Upper lobe of right lung (tissue), 1 donor: ENCODE measurements at places on chromosomes 5 and 9.

- H3K4me1 ChIP-seq, result no peaks in the 10 kb centered on the region
- no peak for DNase-seq
- H3K4me3 ChIP-seq, result no peak overlapping the region
- H3K27me3 ChIP-seq, result no peaks in the 10 kb centered on the region
- H3K36me3 ChIP-seq, result no peaks in the 10 kb centered on the region
- no peak overlapping the region for H3K27ac ChIP-seq
These were observed 160.1 kb downstream of the ROR2 start for GRCh38 chr9:91789941-91790340.

GRCh38 chr9:82126256-82126655 lies 137.7 kb downstream of the SPATA31D1 start:
- no peak overlapping the region for H3K27ac ChIP-seq
- H3K4me3 ChIP-seq, result no peak overlapping the region
- no peaks in the 10 kb centered on the region for H3K4me1 ChIP-seq
- H3K27me3 ChIP-seq, result no peaks in the 10 kb centered on the region

- no peaks in the 10 kb centered on the region for H3K4me1 ChIP-seq
- H3K4me3 ChIP-seq, result no peak overlapping the region
- H3K36me3 ChIP-seq, result no peaks in the 10 kb centered on the region
- DNase-seq, result no peak
These were observed 72.2 kb downstream of the WDR41 start for GRCh38 chr5:77419644-77420582.

DNA sequence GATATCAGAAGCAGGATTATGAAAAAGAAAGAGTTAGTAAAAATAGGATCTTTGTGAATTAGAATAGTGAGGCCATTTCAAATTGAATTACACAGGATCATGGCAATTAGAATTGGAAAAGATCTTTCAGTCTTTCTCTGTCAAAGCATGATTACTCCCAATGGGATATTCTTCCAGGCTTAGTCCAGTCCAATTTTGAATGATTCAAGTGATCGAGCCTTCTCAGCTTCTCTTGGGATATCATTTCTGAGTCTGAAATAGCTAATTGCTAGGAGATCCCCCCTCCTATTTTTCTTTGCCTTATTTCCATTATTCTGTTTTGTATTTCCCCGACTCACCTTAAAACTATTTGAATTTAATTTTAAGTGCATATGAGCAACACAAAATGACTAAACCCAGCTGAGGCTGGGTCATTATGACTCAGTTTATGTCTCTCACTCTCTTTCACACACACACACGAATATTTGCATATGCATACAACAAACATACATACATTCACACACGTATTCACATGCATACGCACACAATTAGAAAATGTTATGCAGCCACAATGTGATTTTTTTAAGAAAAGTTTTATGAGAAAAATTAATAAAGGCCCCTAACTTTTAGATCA lies 34.8 kb upstream of the EFNA5 start:
- no peaks in the 10 kb centered on the region for H3K36me3 ChIP-seq
- H3K4me3 ChIP-seq, result no peak overlapping the region
- no peak for DNase-seq
- no peaks in the 10 kb centered on the region for H3K27me3 ChIP-seq

DNA sequence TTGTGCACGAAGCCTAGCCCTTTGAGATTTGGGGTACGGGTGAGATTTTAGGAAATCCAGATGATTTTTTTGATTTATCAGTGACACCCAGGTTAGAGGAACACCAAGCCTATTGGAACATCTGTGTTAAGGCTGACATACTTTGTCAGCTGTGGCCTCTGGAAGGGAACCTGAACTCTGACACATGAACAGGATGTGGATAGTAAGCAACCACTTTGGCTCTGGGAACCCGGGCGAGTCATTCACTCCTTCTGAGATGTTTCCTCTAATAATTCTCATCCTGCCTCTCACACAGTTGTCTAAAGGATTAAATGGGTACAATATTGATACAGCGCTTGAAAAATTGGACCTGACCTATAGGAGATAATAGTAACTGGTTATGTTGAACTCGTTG lies 67.8 kb downstream of the FGF1 start:
- no peaks in the 10 kb centered on the region for H3K36me3 ChIP-seq
- no peaks in the 10 kb centered on the region for H3K27me3 ChIP-seq
- no peak overlapping the region for H3K4me3 ChIP-seq
- DNase-seq, result no peak
- no peak overlapping the region for H3K27ac ChIP-seq

- no peak overlapping the region for H3K4me3 ChIP-seq
- DNase-seq, result no peak
- H3K27me3 ChIP-seq, result no peaks in the 10 kb centered on the region
- no peaks in the 10 kb centered on the region for H3K36me3 ChIP-seq
These were observed 207.5 kb downstream of the LRRC70 start for GRCh38 chr5:62786099-62786498.

- H3K36me3 ChIP-seq, result no peaks in the 10 kb centered on the region
- H3K4me3 ChIP-seq, result peak within 1 kb of the TSS; percentile 48
- peaks cover 24% of the 10 kb centered on the region for H3K4me1 ChIP-seq
- peak; percentile 95 for DNase-seq
- H3K27ac ChIP-seq, result peak within 1 kb of the TSS; percentile 25
These were observed at the start of gene ANKRD18A for GRCh38 chr9:38620483-38621433. Gene ANKRD18A, minus strand, starts transcription at chr9:38620596. Its CDS starts 311 bp downstream, at chr9:38620285.

DNA sequence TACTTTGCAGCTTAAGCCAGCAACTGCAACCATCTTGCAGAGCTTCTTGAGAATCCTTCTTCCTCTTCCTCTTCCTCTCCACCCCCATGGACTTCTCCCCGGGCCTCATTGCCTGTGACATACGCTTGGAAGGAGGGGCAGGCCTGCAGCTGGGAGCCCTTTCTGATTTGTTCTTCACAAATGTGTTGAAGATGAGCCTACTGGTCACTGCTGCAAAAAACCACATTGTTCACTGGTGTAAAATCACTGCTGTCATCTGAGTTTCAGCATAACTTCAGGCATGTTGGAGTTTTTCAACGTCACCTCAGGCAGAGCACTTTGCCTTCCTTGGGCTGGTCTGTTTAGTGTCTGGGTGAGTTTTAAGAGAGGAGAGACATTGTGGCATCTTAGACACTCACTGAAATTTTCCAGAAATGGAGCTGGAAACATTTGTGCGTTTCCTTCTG lies 7.9 kb downstream of the TJP2 start:
- no peaks in the 10 kb centered on the region for H3K36me3 ChIP-seq
- no peak overlapping the region for H3K4me3 ChIP-seq
- H3K27ac ChIP-seq, result peak overlapping the region; percentile 48
- no peak for DNase-seq

DNA sequence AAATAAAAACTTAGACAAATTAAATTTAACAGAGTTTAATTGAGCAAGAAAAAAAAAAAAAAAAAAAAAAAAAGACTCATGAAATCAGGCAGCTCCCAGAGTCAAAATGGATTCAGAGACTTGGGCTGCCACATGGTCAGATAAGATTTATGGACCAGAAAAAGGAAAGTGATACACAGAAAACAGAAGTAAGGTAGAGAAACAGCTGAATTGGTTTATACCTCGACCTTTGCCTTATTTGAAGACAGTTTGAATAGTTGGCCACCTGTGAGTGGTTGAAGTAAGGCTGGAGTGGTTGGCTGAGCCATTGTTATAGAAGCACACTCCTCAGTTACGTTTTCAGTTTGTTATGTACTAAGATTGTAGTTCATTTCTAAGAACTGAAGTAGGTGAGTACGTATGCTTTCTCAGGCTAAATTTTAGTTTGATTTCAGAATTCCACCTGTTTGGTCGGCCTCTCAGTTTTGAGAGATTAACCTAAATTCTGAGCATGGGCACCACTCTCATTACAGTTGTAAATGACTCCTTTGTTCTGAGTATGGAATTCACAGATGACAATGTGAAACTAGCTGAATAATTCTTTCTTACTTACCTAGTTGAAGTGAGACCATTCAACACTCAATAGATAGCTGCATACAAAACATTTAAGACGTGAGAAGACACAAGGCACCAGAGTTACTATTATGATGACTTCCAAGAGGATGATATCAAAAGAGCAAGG lies 149.0 kb downstream of the AOPEP start:
- H3K27ac ChIP-seq, result peak overlapping the region; percentile 17
- DNase-seq, result no peak
- H3K36me3 ChIP-seq, result no peaks in the 10 kb centered on the region
- no peak overlapping the region for H3K4me3 ChIP-seq
- peaks cover 26% of the 10 kb centered on the region for H3K4me1 ChIP-seq

GRCh38 chr5:102971676-102972293 lies 148.2 kb downstream of the GIN1 start:
- no peak overlapping the region for H3K4me3 ChIP-seq
- H3K27ac ChIP-seq, result no peak overlapping the region
- no peaks in the 10 kb centered on the region for H3K36me3 ChIP-seq
- DNase-seq, result no peak
- no peaks in the 10 kb centered on the region for H3K27me3 ChIP-seq

GRCh38 chr5:58763390-58763789 lies 180.5 kb downstream of the RAB3C start:
- no peaks in the 10 kb centered on the region for H3K36me3 ChIP-seq
- no peaks in the 10 kb centered on the region for H3K4me1 ChIP-seq
- H3K27ac ChIP-seq, result no peak overlapping the region

- no peaks in the 10 kb centered on the region for H3K36me3 ChIP-seq
- no peak overlapping the region for H3K27ac ChIP-seq
- H3K4me1 ChIP-seq, result no peaks in the 10 kb centered on the region
- H3K27me3 ChIP-seq, result no peaks in the 10 kb centered on the region
These were observed 120.1 kb downstream of the SNX18 start for GRCh38 chr5:54637654-54638053.

DNA sequence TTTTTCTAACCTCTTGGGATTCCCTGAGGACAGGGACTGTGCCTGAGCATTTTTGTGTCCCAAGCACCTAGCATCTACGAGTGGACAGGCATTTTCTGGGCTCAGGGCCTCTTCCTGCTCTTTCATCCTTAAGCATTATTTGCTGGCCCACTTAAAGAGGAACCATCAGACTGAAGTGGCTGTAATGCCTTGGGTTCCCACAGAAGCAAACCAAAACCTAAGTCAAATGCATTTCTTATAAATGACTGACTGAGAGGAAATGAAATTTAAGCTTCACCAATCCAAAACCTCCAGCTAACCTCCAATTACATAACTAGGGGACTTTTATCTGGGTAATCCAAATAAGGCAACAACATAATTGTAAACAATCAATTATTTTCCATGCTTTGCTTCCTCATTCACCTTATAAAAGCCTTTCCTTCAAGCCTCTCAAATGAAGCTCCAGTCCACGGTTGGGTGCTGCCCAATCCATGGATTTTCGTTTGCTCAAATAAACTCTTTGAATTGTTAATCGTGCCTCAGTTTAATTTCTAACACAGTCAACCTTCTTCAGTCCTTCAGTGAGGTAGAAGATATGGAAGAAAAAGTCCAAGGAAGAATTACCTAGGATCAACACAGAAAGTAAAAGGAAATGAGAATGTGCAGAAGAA lies 25.3 kb upstream of the SLC31A2 start:
- H3K27me3 ChIP-seq, result no peaks in the 10 kb centered on the region
- H3K4me1 ChIP-seq, result no peaks in the 10 kb centered on the region
- H3K36me3 ChIP-seq, result no peaks in the 10 kb centered on the region
- H3K4me3 ChIP-seq, result no peak overlapping the region

DNA sequence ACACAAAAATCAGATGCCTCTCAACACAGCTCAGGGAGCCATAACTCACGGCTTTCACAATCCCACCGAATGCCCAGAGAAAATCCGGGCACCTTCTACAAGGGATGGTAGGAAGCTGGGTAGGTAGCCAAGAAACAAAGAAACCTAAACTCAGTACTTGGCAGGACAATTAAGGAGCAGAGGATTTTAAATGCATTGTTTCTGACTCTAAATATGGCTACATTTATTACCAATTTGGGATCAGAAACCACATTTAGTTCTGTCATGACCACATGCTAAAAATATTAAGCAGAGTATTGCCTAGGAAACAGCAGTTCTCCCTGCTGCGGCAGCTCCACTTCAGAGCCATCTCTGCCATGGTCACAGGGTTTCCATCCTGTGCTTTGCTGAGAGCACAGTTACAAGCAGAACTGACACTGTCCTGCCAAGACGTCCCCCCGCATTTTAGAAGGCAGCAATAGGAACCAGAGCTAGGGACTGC lies 57.5 kb downstream of the SIL1 start:
- peak overlapping the region; percentile 31 for H3K27ac ChIP-seq
- no peak for DNase-seq
- H3K36me3 ChIP-seq, result no peaks in the 10 kb centered on the region
- H3K27me3 ChIP-seq, result no peaks in the 10 kb centered on the region
- no peak overlapping the region for H3K4me3 ChIP-seq
- peaks cover 49% of the 10 kb centered on the region for H3K4me1 ChIP-seq

GRCh38 chr5:170302653-170303501 lies 5.3 kb upstream of the LCP2 start:
- H3K4me1 ChIP-seq, result peaks cover 30% of the 10 kb centered on the region
- H3K36me3 ChIP-seq, result no peaks in the 10 kb centered on the region
- peak; percentile 80 for DNase-seq
- no peaks in the 10 kb centered on the region for H3K27me3 ChIP-seq

DNA sequence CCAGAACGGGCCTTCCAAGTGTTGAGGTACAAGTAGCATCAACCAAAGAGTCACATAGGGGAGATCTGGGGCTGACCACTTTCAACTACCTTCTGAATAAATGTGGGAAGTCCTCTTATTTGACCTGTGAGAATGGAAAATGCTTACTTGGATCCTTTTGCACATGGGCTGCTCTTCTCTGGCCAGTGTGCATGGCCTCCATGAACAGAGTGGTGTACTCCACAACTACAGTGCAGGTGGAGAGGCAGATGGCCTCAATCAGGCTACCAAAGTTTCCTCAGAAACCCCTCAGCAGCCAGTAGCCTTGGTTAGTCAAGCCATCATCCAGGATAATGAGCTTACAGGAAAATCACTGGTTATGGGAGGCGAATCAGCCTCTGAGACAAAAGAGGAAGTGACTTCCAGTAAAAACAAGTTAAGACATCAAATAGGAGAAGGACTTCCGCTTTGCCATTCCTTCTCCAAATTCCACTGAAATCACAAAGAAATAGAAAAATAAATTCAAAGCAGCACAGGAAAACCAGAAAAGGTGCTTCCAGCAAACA lies 18.3 kb upstream of the FCHO2 start:
- peak overlapping the region; percentile 58 for H3K27ac ChIP-seq
- DNase-seq, result no peak
- no peaks in the 10 kb centered on the region for H3K36me3 ChIP-seq
- H3K27me3 ChIP-seq, result no peaks in the 10 kb centered on the region

DNA sequence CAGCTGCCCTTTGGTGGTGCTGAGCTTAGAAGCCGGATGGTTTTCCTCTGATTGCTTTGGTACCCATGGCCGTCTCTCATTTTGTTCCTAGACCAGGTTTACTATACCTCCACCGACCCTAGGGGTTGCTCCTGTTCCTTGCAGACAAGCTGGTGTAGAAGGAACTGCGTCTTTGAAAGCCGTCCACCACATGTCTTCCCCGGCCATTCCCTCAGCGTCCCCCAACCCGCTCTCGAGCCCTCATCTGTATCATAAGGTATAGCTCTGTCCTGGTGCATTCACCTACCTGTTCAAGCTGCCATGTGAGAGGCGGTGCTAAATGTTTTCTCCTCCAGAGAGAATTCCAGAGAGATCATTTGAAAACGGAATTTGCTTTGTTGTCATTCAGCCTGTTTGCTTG lies 39.5 kb downstream of the TENT4A start:
- no peak overlapping the region for H3K4me3 ChIP-seq
- H3K27ac ChIP-seq, result no peak overlapping the region
- H3K4me1 ChIP-seq, result no peaks in the 10 kb centered on the region
- DNase-seq, result peak; percentile 15
- H3K36me3 ChIP-seq, result peaks cover 94% of the 10 kb centered on the region
- H3K27me3 ChIP-seq, result no peaks in the 10 kb centered on the region
